Stimulated activated CD4-positive, alpha-beta T cell treated with anti-CD3 and anti-CD28 coated beads, Interleukin-4, amount 100 ng/mL, for 4 hours (primary cell): ENCODE measurements at places on chromosomes 13 and 19.

DNA sequence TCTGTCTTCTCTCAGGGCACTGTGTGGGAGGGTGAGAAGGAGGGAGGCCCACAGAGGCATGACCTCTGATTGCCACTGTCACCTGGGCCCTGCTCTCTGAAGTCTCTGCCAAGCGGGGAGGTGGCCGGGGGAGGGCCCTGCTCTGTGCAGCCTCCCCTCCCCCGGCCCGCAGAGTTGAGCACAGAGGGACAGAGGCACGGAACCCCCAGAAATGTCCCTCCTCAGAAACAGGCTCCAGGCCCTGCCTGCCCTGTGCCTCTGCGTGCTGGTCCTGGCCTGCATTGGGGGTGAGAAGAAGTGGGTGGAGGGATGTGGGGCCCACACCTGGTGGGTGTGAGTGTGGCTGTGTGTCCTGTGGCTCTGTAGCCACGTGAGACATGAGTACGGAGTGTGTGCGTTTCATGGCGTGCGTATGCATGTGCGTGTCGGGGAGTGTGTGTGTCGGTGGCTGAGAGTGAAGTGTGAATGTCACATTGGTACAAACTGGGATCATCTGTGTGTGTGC is at the start of gene APOC4:
APOC4 (plus strand) TSS at position 171 of the 505 bp plus-strand sequence; CDS start at position 212, 41 bp downstream.
- DNase-seq: no peak

DNA sequence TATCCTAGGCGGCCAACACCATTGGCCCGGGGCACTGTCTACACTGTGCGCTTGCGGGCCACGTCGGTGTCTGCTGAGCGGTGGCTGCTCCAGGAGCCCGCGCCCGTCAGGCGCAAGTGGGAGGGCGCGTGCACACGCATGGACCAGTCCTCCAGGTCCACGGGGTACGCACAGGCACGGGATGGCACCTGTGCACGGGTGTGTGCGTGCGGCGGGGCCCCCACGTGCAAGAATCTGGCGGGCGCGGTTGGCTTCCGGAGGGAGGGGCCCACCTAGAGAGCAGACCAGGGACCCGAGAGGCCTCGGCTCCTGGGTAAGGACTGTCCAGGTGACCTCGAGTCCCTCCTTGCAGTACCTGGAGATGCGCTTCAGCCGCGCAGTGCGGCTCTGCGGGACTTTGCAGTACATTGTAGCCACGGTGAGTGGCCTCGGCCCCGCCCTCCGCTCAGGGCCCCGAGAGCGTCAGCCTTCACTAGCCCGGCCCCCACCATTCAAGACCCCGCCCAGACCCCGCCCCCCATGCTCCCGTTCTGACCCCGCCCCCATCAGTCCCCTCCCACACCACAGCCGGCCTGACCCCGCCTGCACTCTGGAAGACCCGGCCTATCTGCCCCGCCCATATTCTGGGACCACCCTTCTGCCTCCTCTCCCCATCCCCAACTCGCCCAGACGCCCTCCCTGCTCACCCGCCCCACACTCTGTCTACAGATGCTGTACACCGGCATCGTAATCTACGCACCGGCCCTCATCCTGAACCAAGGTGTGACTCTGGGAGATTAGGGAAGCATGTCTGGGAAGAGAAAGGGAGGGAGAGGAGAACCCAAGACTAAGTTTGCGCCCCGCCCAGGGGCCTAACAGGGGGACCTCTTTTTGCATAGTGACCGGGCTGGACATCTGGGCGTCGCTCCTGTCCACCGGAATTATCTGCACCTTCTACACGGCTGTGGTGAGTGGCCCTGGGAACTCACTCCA is 2.3 kb downstream of the SLC5A5 start:
- DNase-seq: peak; percentile 77

GRCh38 chr13:90912247-90912646 is 435.2 kb upstream of the MIR17HG start:
- DNase-seq: no peak

- no peak for DNase-seq
These were observed 41.6 kb downstream of the LRCH1 start for GRCh38 chr13:46594374-46595078.

DNA sequence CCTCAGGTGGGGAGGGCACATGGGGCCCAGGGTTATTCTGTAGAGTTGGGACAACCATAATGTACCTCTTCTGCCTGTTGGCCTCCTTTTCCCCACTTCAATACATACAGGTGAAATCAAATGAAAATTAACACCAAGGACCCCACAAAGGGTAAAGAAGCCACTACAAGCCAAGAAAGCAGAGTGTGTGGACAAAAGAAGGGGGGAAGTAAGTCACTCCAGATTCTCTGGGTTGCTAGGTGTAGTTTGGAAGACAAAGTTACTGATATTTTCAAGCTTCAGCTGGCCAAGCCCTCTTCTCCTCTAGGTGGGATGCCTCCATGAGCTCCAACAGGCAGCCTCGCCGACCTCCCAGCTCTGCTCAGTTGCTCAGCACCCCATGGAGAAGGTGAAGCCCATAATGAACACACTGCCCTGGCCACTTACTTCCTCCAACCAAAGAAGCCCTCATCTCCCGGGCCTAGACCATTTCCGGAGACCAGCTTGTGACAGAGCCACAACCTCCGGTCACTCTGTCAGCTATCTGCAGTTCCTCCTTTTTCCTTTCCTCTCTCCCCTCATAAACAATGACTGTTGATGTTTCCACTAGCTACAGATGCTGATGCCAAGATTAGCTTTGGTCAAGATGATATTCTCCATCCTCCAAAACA is 66.8 kb upstream of the MED4 start:
- DNase-seq: no peak

GRCh38 chr13:23673354-23673753 is 103.1 kb downstream of the TNFRSF19 start:
- no peak for DNase-seq

- no peak for DNase-seq
These were observed 8.6 kb downstream of the BRCA2 start for GRCh38 chr13:32323912-32324311.
